ENCODE measurements at places on chromosomes 4 and X.

DNA sequence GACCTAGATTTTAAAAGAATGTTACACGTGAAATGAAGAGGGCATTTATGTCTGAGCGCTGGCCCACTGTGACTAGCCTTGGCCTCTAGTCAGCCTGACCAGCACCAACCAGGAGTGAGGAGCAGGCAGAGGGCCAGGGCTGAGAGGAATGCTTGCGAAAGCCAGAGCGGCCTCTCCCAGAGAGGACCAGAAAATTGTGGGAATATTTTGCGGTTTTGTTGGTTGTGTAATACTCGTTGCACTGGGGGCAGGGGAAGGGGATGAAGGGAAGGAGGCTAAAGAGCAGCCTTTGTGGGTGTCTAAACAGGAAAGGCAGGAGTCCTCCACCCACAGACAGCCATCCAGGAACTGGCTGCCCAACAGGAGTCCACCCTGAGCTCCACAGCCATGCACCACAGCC, 3.8 kb downstream of the GABRE start:
- peak; percentile 80 for DNase-seq

GRCh38 chr4:122922877-122923511, 597 bp upstream of the NUDT6 start:
- DNase-seq: peak; percentile 87

GRCh38 chr4:117324851-117325491, 239.6 kb upstream of the TRAM1L1 start:
- DNase-seq: no peak

- DNase-seq: no peak
Observed at GRCh38 chr4:139849219-139849618, 183.6 kb downstream of the MGST2 start.

DNA sequence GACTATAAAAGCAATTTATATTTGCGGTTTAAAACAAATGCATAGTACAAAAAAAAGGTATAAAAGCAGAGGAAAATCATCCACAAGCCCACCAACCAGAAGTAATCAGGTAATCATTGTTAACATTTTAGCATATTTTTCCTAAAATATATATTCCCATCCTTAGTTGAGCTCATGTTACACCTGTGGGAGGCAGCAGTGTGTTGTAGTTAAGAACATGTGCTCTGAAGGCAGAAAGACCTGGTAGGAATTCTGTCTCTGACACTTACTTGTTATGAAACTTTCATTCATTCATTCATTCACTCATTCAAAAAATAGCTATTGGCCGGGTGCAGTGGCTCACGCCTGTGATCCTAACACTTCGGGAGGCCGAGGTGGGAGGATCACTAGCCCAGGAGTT, 15.4 kb upstream of the CDKL5 start:
- DNase-seq: peak; percentile 75

- no peak for DNase-seq
Observed at GRCh38 chr4:6984612-6985425, 58.4 kb upstream of the TADA2B start.

GRCh38 chrX:110226931-110227330, 91.0 kb downstream of the AMMECR1 start:
- DNase-seq: no peak

DNA sequence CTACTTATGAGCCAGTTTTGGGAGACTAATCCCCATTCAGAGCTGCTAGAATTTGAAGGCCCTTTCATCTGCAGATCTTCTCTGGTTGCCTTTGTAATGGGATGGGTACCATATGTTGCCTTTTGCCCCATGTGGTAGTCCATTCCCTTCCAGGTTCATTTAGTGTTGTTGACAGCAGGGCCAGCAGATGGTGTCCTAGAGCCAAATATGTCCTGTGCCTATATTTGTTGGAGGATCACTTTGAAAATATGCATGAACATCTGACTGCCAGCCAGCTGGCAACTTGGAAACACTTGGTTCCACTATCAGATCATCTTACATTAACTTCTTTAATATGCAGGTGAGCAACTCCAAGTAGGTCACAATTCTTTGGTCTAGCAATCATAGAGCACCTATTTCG, 30.4 kb downstream of the CFAP299 start:
- peak; percentile 14 for DNase-seq

DNA sequence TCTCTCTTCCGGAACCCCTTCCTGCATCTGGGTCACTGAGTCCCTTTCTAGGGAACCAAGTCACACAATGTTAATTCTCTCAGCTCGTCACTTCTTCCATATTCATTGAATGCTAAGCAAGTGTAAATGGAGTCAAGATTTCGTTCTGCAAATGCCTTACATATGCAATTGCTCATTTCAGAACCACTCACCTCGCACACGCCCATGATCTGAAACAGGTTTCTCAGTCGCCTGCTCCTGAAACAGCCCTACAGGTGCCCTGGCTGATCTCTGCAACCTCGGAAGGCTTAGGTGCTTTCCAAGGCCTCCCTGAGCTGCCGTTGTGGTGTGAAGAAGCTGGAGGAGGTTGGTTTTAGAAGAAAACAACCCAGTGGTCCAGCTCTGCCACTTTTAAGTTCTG, 100.8 kb upstream of the MSX1 start:
- DNase-seq: no peak

- no peak for DNase-seq
Observed at GRCh38 chr4:40831146-40831907, 81.6 kb downstream of the NSUN7 start.

- DNase-seq: no peak
Observed at GRCh38 chr4:41930139-41930831, 4.9 kb upstream of the TMEM33 start.

- DNase-seq: no peak
Observed at GRCh38 chr4:17397611-17398010, 114.3 kb downstream of the QDPR start.

DNA sequence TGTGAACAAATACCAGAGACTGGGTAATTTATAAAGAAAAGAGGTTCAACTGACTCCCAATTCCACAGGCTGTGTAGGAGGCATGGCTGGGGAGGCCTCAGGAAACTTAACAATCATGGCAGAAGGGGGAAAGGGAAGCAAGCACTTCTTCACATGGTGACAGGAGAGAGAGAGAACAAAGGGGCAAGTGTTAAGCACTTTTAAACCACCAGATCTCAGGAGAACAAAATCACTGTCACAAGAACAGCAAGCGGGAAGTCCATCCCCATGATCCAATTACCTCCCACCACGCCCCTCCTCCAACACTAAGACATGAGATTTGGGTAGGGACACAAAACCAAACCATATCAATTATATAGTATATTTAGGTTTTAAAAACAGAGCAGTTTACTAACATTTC, 30.8 kb downstream of the MOB1B start:
- no peak for DNase-seq

DNA sequence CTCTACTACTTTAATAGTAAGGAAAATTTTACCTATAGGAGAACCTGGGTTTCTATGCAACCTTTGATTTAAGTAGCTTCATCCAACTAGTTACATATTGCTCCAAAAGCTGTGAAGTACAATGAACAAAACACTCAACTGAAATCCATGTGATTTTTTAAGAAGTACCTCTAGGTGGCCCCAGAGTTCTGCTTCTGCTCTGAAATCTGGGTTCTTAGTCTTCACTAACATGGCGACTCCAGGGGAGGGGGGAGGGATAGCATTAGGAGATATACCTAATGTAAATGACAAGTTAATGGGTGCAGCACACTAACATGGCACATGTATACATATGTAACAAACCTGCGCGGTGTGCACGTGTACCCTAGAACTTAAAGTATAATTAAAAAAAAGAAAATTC, 73.4 kb upstream of the MAGEB2 start:
- DNase-seq: peak; percentile 62

- DNase-seq: no peak
Observed at GRCh38 chrX:121011254-121011653, 25.7 kb upstream of the CT47A1 start.

DNA sequence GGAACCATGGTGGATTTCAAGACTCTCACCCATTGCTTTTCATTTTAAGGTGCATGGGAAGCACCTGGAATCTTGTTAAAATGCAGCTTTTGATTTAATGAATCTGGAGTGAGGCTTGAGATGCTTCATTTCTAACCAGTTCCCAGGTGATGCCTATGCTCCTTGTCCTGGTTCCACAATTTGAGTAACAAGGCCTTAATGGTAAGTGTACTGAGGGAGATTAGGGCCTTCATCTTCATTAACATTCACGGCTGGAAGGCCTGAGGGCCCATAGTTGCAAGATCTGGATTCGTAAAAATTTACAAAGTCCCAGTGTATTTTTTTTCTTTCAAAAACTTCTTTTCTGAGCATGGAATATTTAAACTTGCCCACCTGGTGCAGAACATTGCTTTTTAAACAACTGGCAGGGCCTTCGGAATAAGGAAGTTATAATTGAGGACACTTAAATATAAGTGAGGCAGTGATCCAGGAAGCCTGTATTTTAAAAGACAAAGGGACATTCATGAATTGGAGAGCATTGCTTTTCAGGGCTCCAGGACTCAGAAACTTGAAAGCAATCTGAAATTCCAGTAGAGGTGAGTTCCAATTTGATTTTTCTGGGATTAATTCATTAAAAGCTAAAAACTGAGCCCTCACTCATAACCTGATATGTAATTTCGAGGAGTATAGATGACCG, 77.8 kb downstream of the NPNT start:
- DNase-seq: no peak

- peak; percentile 44 for DNase-seq
Observed at GRCh38 chrX:153900831-153901752, 3.4 kb upstream of the AVPR2 start.

DNA sequence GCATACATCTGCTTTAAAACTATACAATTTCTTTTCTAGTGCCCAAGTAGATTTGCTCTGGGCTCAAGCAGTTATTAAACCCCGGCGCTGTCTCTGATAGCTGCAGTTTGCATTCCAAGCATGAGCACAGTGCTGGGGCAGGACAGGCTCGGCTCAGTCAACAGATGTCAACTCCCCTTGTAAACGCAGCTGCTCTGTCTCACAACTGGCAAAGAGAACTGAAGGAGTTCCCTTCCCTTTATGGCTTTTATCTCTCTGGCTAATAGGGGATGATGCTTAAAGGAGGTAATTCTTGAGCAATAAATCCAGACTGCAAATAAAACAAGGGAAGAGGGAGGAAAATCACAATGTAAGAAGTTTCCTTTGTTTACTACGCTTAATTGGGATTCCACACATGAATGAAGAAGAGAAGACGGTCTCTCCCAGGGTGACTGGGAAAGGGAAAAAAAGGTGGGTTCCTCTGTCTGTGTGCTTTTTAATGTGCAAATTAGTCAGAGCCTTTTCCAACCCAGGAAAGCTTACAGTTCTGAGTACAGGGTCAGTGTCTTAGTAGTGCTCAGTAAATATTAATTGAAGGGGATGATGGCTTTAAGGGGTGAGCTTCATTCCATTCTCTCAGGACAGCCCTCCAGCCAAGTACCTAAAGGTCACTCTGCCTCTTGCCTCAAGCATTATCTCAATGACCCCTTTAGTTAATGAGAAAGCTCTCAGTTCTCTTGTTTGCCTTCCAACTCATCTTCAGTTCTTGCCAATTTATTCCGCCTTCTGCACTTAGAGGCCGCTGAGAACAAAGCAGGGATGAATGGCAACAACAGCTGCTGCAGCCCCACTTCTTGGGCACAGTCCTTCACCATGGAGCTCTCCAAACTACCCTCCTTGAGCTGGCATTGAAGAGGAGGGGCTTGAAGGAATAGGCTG, 155.7 kb upstream of the JADE1 start:
- DNase-seq: no peak

- DNase-seq: no peak
Observed at GRCh38 chr4:170414360-170414759, 324.6 kb upstream of the AADAT start.

DNA sequence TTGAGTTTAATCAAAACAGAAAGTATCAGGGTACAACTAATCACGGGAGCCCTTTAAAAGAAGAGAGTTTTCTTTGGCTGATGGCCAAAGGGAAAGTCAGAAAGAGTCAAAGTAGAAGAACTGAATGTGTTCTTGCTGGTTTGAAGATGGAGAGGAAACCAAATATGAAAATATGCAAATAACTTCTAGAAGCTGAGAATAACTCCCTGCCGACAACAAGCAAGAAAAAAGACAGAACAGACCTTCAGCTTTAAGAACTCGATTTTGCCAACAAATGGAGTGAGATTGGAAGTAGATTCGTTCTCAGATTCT, 903.8 kb downstream of the STIM2 start:
- DNase-seq: no peak

GRCh38 chrX:112678831-112679230, 907 bp downstream of the LHFPL1 start:
- DNase-seq: no peak

GRCh38 chrX:149540131-149540620, 636 bp upstream of the EOLA1 start:
- peak; percentile 91 for DNase-seq

DNA sequence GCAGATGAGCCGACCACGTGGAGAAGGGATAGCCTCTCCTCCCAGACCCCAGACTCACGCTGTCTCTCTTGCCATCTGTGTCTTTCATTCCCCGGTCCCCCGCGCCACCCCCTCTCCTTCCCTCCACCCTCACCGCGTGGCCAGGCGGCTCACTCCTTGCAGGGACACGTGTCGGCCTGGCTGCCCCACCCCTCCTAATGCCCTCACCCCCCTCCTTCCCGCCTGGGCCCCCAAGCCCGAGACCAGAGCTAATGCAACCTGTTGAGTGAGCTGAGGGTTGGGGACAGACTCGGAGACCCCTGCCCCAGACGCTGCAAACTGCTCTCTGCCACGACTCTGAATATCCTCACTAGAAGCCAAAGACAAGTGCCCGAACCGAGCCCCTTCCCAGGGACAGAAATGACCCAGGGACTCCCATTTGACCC, 1.8 kb downstream of the SLC38A5 start:
- no peak for DNase-seq

DNA sequence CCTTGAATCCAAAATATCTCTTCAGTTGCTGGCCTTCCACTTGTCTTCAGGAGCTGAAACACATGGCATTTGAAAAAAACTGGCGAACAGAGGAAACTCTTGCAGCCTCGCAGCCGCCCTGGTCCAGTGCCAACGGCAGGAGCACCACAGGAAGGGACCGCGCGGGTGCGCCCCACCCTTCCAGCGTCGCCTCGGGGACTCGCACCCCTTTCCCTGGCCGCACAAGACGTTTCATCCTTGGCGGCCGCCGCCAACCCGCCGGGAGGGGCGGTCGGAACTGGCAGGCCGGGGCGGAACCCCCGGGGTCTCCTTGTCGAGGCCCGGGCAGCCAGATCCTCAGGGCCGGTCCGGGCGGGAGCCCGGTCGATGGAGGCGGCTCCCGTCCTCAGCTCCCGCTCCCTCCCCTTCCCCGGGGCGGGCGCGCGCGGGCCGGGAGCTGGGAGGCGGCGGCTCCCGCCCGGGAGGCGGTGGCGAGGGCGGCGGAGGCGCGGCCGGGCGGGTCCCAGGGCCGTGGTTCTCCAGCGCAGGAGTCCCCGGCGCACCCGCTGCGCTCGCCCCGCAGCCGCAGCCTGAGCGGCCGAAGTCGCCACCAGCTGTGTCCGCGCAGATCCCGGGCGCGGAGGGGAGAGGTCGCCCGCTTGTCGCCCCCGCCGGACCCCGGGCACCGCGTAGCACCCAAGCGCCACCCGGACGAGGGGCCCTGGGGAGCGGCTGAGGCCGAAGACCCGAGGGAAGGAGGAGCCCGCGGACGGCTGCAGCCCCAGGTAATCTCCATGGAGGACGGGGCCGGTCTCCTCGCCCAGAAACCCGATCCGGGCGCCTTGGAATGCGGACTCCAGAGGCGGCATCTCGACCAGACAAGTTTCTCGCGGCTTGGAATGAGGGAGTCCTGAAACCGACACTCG, 886 bp upstream of the NDST3 start:
- peak; percentile 15 for DNase-seq
